ENCODE measurements at places on chromosomes 4 and X. TPM values are rescaled to one million over a fixed set of nuclear protein-coding genes. Genes with fewer than 3 reads are reported as not detected.

DNA sequence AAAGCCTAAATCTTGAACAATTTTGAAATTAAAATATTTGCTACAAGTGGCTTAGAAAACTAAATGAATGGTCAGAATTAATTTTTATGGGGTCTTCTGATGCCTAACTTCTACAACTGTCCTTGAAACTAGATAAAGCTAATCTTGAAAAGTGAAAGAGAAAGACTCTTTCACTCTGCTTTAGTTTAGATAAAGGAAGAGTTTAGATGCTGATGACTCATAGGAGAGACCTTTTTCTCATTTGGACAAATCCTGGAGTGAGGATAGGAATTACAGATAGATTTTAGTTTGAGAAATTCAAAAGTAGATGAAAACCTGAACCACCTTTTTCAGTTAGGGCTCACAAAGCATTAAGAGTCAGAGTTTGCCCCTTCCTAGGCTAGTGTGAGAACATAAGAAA is 342.3 kb upstream of the GRID2 start:
- no peaks in the 10 kb centered on the region for H3K36me3 ChIP-seq
- H3K4me3 ChIP-seq: no peak overlapping the region
- no peaks in the 10 kb centered on the region for H3K4me1 ChIP-seq
- no peak overlapping the region for H3K27ac ChIP-seq
- H3K27me3 ChIP-seq: no peaks in the 10 kb centered on the region

GRCh38 chr4:104818579-104818978 is 323.9 kb upstream of the CXXC4 start:
- no peaks in the 10 kb centered on the region for H3K27me3 ChIP-seq
- no peaks in the 10 kb centered on the region for H3K4me1 ChIP-seq
- H3K27ac ChIP-seq: no peak overlapping the region
- no peaks in the 10 kb centered on the region for H3K36me3 ChIP-seq

GRCh38 chr4:77538144-77538543 is 67.5 kb upstream of the CXCL13 start:
- H3K4me1 ChIP-seq: no peaks in the 10 kb centered on the region
- no peak for DNase-seq
- no peaks in the 10 kb centered on the region for H3K27me3 ChIP-seq
- H3K36me3 ChIP-seq: no peaks in the 10 kb centered on the region
- no peak overlapping the region for H3K4me3 ChIP-seq
- H3K27ac ChIP-seq: no peak overlapping the region

DNA sequence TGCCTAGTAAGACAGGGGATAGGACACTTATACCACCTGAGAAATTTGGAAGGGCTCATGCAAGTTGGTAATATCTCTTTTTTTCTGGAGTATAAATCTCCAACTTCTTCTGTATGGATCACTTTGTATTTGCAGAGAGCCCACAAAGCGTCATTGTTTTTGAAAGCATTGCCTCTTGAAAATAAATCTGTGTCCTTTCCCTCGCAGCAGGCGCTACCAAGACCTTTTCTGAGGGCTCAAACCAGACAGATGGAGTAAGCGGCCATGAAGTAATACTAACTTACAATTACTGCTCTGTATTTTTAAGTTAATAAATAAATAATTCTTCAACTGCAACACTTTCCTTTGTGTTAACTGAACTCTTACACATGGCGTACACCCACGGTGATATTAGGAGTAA is 56.0 kb upstream of the FBXW7 start:
- H3K36me3 ChIP-seq: no peaks in the 10 kb centered on the region
- no peak for DNase-seq
- H3K4me1 ChIP-seq: 0 out of 2 replicates have a peak, but pooled peaks cover 2% of the 10 kb centered on the region
- H3K27me3 ChIP-seq: no peaks in the 10 kb centered on the region
- H3K27ac ChIP-seq: no peak overlapping the region
- no peak overlapping the region for H3K4me3 ChIP-seq

- no peak overlapping the region for H3K4me3 ChIP-seq
- peaks cover 11% of the 10 kb centered on the region for H3K27me3 ChIP-seq
- H3K4me1 ChIP-seq: no peaks in the 10 kb centered on the region
- DNase-seq: no peak
- H3K27ac ChIP-seq: no peak overlapping the region
- H3K36me3 ChIP-seq: no peaks in the 10 kb centered on the region
Observed at GRCh38 chrX:120301960-120302359, 9.3 kb downstream of the TMEM255A start.

ZXDA gene
- total RNA-seq: 3.9 TPM

CCDC149 gene
- 3.6 TPM for total RNA-seq

ANKRD50 gene
- total RNA-seq: 14.3 TPM

TMEM35A gene
- total RNA-seq: not detected

TMEM185A gene
- 27.3 TPM for total RNA-seq

TMEM255A gene
- 0.31 TPM for total RNA-seq

Data from Panc1 (cell line).